ENCODE measurements at places on chromosomes 13 and 19. TPM values are rescaled to one million over a fixed set of nuclear protein-coding genes. Genes with fewer than 3 reads are reported as not detected.

The ATP8B3 gene
- 1.7 TPM for total RNA-seq

The KLHL1 gene
- 0.05 TPM for total RNA-seq

The UBE2L5 gene
- not detected for total RNA-seq

The SPART gene
- 35.6 TPM for total RNA-seq

DNA sequence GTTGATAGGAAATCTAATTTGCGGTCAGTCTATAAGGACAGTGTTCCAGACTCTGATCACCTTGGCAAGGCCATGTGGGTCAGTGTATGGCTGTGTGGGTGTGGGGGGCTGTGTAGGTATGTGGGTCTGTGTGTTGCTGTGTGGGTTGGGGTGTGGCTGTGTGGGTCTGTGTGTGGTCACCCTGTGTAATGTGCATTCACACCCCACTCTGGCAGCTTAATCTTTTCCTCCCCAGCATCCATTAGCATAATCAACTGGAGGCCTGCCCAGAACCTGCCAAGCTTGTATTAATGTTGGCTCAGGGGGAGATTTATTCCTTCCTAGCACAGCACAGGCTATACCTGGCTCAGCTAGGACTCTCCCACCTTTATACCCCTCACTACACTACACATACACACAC is 203.2 kb downstream of the TUBA3C start:
- DNase-seq = no peak

- DNase-seq = no peak
Measured at GRCh38 chr13:70388935-70389334, 280.7 kb upstream of the KLHL1 start.

GRCh38 chr13:92842145-92842544 is 384.5 kb upstream of the GPC6 start:
- no peak for DNase-seq

DNA sequence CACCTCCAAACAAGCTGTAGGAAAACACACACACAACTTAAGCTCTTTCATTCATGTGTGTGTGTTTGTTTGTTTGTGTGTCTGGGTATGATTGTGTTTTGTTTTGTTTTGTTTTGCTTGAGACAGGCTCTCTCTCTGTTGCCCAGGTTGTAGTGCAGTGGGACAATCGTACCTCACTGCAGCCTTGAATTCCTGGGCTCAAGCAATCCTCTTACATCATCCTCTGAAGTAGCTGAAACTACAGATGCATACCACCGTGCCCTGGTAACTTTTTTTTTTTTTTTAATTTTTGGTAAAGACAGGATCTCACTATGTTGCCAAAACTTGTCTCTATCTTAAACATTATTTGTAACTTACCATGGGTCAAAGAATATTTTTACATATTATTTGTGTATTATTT is 431.7 kb downstream of the SLITRK1 start:
- DNase-seq = no peak

- DNase-seq = no peak
Measured at GRCh38 chr19:30744741-30745475, 372.7 kb downstream of the ZNF536 start.

GRCh38 chr19:11693505-11694499 is 44.9 kb downstream of the ZNF823 start:
- DNase-seq = no peak

DNA sequence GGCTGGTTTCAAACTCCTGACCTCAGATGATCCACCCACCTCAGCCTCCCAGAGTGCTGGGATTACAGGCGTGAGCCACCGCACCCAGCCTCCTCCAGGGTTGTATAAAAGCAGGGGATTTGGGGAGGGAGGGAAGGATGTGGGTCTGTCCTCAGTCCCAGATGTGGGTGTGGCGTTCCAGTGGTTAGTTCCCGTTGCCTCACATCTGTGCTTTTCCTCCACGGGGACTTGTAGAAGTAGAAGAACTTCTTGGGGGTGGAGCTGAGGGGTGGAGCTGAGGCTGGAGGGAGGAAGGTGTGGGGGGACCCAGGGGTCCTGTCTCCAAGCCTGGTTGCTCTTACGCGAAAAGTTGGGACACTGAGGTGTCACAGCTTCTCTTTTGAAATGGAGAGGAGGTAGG is 514 bp upstream of the MCEMP1 start:
- no peak for DNase-seq

Data from GM12878 (cell line).